Activated CD4-positive, alpha-beta T cell treated with anti-CD3 and anti-CD28 coated beads, Interleukin-2, amount 50 U/mL, for 24 hours (primary cell): ENCODE measurements at places on chromosomes 12 and 14.

DNA sequence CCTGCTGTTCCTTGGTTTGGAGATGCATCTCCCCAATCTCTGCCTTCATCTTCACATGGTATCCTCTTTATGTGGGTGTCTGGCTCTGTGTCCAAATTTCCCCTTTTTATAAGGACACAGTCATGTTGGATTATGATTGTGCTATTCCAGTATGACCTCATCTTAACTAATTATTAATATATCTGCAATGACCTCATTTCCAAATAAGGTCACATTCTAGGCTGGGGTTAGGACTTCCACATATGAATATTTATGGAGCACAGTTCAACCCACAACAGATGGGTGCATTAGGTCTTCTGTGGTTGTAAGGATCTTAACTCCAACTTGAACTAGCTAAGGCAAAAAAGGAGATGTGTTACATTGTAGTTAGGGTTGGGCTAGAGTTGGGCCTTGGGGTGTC, 69.4 kb downstream of the ADCK1 start:
- DNase-seq, result no peak

DNA sequence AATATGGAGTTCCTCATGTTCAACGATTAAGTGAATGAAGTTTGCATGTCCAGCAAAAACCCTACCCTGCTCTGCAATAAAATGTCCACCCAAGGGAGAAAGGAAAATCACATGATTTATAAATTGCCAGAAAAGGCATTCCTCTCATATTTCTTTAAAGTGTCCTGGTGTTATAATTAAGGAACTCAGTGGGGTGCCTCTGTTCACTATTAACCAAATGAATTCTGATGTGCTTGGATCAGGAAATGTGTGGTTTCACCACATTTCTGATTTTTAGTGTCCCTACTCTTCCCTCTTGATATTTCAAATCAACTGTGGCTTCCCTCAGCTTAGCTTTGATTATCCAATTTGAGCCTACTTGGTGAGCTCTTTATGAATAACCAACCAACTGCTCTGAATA, 208.1 kb downstream of the PHLDA1 start:
- no peak for DNase-seq

- no peak for DNase-seq
Observed at GRCh38 chr12:124368421-124369032, 73.6 kb downstream of the RFLNA start.

GRCh38 chr14:101126731-101127130, 223.2 kb upstream of the RTL1 start:
- DNase-seq, result no peak

GRCh38 chr12:110561471-110562201, 21.5 kb downstream of the PPTC7 start:
- no peak for DNase-seq

DNA sequence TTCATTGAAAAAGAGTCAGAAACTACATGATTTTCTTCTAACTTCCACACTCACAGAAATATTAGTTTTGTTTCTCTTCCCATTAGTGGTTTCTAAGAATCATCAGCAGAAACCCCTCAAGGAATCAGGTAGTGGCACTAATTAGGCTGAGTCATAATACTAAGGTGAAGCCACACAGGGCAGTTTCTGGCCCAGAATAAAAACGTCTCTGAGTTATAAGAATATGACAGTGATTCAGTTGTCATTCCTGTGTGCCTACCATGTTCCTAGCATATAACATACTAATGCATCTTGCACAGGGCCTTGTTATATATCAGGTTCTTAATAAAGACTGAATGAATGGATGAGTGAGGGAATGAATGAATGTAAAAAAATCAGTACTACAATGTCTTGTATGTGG, 206.0 kb upstream of the PLEKHG7 start:
- DNase-seq, result no peak

DNA sequence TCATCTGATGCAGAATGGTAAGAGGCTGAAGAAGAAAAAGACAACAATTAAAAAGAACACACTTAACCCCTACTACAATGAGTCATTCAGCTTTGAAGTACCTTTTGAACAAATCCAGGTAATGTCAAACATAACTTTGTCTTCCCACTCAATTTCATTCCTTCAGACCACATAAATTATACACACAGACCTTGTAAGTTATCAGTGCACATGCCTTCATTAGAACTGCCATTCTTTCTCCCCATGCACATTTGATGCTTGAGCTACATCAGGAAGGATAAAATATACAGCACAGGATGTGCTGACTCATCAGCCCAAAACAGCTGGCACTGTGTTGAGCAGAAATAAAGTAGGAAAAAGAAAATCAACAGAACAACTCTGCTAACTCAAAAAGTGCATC, 246.7 kb downstream of the PAWR start:
- no peak for DNase-seq

- no peak for DNase-seq
Observed at GRCh38 chr14:73027546-73027945, 640 bp upstream of the ZFYVE1 start.

GRCh38 chr14:103343164-103343879, 9.3 kb downstream of the EIF5 start:
- DNase-seq, result no peak

DNA sequence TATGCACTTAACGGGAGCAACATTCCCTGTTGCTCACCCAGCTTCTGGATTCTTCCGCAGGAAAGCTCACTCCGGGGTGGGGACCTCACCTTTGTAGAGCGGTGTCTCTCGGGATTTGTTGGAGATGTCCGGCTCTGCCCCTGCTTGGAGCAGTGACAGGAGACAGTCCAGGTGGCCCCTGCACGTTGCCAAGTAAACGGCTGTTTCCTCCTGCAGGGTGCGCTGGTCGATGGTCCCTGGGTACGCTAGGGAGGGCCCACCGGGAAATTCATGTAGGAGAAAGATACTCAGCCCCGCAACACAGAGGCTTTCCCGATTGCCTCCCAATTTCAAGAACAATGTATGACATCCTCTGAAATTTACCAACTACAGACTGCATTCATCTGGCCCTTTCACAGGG, 23.1 kb downstream of the ASB2 start:
- no peak for DNase-seq

DNA sequence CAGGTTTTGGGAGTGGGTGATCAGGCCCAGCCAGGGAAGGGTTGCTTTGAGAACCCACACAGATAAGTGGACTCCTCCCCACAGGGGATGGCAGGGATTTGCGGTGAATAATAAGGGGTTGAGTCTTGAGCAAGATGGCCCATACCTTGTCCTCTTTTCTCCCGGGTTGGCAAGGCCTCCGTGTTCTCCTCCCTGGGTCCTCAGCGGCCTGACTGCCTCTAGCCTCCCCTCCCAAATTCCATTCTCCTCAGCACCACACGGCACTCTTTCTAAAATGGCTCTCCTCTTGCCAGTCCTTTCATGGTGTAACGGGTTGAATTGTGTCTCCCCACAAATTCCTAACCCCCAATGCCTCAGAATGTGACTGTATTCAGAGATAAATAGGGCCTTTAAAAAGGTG, 70.0 kb downstream of the CHST11 start:
- no peak for DNase-seq

DNA sequence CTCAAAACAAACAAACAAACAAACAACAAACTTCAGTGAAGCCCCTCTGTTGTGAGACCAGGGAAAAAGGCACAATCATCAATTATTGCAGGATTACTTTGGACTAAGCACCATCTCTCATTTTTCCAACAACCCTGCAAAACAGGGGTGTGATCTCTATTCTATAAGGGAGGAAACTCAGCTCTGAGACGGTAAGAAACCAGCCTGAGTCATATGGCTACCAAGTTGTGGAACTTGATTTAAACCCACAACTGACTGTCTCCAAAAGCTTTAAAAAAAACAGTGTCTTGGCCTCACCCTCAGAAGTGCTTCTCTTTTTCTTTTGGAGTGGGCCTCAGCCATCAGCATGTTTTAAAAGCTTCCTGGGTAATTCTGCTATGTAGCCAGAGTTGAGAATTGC, 49.8 kb downstream of the RIN3 start:
- DNase-seq, result no peak

- DNase-seq, result no peak
Observed at GRCh38 chr14:22338381-22338780, 250.6 kb downstream of the DAD1 start.

- DNase-seq, result no peak
Observed at GRCh38 chr14:104307246-104307626, 168.8 kb downstream of the KIF26A start.

GRCh38 chr12:57215668-57216013, 953 bp upstream of the NXPH4 start:
- DNase-seq, result no peak
